GM23248 (cell line): ENCODE measurements at places on chromosomes 4 and X. TPM values are rescaled to one million over a fixed set of nuclear protein-coding genes. Genes with fewer than 3 reads are reported as not detected.

Gene CENPI
- polyA plus RNA-seq = 2.5 and 2.6 TPM in 2 replicates

Gene GYG2
- 0.86 and 1.2 TPM in 2 replicates for polyA plus RNA-seq

Gene TRAM1L1
- 2.6 and 3.3 TPM in 2 replicates for polyA plus RNA-seq

Gene SHROOM3
- 8.7 and 9.7 TPM in 2 replicates for polyA plus RNA-seq

Gene PSAPL1
- not detected in 2 replicates for polyA plus RNA-seq

Gene TCP11X2
- polyA plus RNA-seq = not detected in 2 replicates

Gene S100P
- polyA plus RNA-seq = 0.80 TPM in 1 of 2 replicates, not detected in the other

Gene CSAG1
- 0.24 TPM in 1 of 2 replicates, not detected in the other for polyA plus RNA-seq

Gene CYLC1
- polyA plus RNA-seq = not detected in 2 replicates

Gene SRPK3
- polyA plus RNA-seq = 0.53 and 1.1 TPM in 2 replicates

Gene CENPVL1
- polyA plus RNA-seq = not detected in 2 replicates

Gene GPC3
- polyA plus RNA-seq = 0.23 TPM in 1 of 2 replicates, not detected in the other

Gene BEND4
- polyA plus RNA-seq = not detected in 2 replicates

Gene RAB40AL
- 0.25 TPM in 1 of 2 replicates, not detected in the other for polyA plus RNA-seq

Gene GAGE12H
- polyA plus RNA-seq = not detected in 2 replicates

Gene KIF4A
- 6.5 and 7.6 TPM in 2 replicates for polyA plus RNA-seq

Gene HMGN5
- 3.7 and 4.2 TPM in 2 replicates for polyA plus RNA-seq

Gene SLITRK4
- not detected in 2 replicates for polyA plus RNA-seq
